ENCODE measurements at places on chromosomes 12 and 14.

- no peak for DNase-seq
These were observed 164.9 kb downstream of the CEP128 start for GRCh38 chr14:80776657-80777056.

DNA sequence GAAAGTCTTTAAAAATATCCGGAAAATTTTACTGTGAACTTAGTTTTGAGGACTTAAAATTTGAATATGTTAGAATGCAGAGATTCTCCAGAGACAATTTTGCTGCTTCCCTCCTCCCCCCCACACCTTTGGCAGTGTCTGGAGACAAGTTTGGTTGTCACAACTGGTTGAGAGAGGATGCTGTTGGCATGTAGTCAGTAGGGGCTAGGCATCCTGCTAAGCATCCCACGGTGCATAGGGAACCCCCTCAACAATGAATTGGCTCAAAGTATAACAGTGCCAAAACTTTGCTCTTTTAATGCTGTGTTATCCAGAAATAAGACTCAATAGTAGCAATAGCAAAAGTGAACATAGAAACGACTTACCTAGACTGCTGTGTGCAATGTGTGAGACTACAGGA lies 3.6 kb downstream of the SRSF5 start:
- no peak for DNase-seq

- DNase-seq: no peak
These were observed 78.8 kb downstream of the GSC start for GRCh38 chr14:94690896-94691659.

GRCh38 chr12:15834575-15834974 lies 45.4 kb upstream of the EPS8 start:
- DNase-seq: no peak

DNA sequence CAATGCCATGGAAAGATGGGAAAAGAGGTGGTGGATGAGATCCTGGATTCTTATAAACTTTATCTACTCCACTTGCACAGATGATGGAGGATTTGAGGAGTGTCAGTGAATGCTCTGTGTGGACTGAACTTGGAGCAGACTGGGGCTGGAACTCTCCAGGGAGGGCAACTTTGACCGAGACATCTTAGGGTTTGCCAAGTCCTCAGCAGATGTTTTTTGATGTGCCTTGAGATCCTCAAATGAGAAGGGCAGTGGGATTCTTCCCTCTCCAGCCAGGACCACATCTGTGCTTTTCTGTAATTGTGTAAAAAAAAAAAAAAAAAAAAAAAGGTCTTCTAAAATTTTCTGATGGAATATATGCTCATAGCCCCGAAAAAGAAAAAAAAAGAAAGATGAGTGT lies 23.0 kb upstream of the MYL2 start:
- DNase-seq: no peak

DNA sequence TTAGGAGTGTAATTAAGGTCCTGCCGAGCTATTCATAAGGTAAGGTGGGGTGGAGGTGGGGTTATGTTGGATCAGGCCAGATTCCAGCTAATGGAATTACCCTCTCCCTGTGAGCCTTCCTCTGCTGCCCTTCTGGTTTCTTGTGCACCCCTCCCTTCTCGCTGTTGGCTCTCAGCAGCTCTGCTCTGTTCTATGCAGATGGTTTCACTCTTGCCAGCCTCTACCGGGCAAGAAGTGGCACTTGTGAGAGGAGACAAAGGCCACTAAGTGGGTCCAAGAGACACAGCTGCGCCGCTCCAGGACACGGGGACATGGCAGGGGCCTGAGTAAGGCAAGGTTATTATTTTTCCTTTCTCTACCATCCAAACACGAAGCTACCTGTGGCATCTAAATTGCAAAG lies 334.4 kb downstream of the EMP1 start:
- DNase-seq: peak; percentile 36

DNA sequence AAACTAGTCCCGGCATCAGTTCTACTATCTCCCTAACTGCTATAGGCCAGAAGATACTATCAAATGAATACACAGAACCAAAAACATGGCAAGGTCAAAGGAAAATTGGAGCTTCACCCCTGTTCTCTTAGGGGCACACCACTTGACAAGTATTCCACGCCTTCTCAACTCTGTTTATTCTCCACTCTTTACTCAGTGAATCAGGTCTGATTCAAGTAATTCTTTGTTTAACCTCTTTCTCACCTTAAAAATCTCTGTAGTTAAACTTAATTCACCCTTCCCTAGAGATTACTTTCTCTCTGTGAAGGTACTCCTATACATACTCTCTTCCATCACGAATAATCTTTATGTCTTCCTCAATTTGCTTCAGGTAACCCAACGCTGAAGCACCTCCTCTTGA lies 248.9 kb downstream of the MED13L start:
- no peak for DNase-seq

DNA sequence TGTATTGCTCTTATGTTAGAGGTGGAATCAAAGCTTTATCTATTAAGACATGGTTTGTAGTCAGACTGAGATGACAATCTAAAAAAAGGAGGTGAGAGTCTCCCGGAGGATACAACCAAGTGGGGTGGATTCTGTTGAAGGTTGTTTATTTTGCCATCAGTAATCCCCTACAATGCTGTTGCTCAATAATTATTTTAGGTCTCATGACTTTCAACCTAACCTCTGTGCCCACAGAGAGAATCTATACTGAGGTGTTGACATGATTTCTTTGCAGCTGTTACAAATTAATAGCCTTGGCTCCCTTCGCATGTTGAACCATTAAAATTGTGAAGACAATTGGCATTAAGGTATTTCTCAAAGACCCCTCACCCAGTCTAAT lies 28.7 kb upstream of the FOS start:
- DNase-seq: no peak

- no peak for DNase-seq
These were observed 73.9 kb downstream of the IRF2BPL start for GRCh38 chr14:76954394-76955190.

GRCh38 chr12:77433799-77434198 lies 368.4 kb upstream of the E2F7 start:
- no peak for DNase-seq

- no peak for DNase-seq
These were observed 269.4 kb downstream of the RGS6 start for GRCh38 chr14:72201645-72202044.

GRCh38 chr12:68271346-68271745 lies 17.9 kb upstream of the IL22 start:
- no peak for DNase-seq

DNA sequence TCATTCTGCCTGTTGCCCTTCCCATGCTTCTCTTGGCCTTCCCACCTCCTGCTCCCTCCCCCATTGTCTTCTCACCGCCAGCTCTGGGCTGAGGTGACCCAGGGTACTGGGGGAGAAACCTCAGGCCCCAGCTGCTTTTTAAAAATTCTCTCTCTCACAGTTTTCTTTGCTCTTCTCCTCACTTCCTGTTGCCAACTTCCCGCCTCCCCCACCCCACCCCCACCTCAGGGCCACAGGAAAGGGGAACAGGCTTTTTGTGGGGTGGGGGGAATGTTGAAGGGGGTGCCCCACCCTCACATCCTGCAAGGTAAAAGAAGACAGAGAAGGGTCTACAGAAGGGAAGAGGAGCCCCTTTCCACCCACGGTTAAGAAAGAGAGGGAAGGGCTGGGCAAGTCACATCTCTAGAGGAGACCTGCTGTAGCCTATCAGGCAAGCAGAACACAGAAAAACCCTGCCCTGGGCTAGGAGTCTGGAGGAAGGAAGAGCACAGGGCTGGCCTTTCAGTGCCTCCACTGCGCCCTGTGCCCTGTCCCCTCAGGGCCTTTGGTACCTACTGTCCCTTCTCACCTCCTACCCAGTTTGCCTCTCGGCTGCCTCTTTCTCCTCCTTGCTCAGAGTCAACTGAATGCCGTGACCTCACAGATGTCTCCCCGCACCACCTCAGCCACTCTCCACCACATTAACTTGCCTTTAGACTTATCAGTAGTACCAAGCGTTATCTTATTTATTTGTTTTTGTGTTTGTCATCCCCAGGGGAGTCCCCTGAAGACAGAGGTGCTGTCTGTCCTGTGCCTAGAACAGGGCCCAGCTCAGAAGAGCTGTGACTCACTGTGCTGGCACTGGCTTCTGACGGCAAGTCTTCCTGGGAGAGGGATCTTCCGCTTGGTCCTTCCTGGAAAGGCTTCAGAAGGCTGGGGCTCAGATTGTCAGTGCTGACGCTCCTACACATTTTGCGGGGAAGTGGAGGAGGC lies 1.7 kb downstream of the ARHGAP9 start:
- no peak for DNase-seq

- no peak for DNase-seq
These were observed 219.6 kb downstream of the CCDC91 start for GRCh38 chr12:28409892-28410291.

DNA sequence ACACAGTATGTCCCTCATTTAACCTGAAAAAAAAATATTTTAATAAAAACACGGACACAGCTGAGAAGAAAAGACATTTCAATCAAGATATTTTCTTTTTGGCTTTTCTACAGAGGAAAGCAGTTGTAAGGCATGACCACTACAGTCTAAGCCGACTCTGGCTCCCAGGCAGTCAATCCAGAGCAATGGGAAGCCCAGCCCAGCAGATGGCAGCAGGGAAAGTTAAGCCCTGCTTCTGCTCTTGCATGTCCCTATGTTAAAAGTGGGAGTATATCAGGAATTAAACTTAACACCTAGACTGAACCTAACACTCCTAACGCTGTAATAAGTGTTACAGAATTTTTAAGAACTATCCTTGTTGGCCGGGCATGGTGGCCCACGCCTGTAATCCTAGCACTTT lies 19.5 kb upstream of the HAL start:
- DNase-seq: no peak

DNA sequence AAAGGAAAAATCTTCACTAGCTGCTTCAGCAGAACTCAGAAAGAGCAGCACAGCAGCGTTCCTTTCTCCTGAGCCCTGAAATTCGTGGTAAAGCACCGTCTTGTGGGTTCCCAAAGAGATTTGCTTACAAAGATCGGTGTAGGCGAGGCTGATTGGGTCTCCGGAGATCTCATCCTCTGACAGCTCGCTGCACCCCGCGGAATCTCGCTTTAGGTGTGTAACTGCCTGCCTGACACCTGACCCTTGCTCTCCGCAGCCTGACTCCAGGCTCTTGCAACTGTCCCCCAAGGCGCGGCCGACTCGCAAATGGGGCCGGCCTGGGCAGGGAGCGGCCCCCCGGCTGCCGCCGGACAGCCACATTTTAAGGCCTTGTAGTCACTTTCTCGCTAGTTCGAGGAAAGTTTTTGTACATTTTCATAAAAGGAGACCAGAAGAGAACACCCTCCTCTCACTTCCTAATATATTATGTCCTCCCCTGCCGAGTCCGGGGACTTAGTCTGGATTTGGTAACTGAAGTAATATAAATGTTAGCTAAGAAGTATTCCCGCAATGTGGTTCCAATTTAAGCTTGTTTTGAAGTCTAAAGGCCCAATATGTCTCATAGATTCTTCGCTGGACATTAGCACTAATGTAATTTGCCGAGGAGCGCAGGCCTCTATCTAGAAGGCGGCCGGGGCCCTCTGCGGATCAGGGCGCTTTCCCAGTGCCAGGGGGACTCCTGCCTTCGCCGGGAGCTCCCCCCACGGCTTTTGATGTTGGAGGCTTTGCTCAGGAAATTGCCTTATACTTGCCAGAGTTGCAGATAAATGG lies 177.3 kb upstream of the CDKN3 start:
- no peak for DNase-seq

DNA sequence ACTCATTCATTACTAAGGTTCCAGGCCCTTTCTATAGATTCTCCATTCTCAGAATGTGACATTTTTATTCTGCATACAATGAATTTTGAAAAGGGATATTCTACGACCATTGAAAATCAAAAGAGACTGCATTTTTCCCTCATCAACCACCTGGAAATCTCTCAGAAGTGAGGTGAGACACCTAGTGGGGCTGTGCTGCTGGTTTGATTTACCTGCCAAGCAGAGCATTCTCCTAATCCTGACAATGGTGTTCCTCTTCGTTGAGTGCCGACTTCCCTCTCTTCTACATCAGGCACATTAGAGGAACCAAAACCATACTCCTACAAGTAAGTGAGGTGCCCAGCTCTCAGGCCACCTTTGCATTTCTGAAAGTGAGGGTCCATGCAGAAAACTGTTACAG lies 14.9 kb downstream of the CKB start:
- DNase-seq: no peak

- no peak for DNase-seq
These were observed 19.7 kb upstream of the LRTM2 start for GRCh38 chr12:1800401-1801302.

- peak; percentile 33 for DNase-seq
These were observed 4.5 kb downstream of the DHH start for GRCh38 chr12:49089821-49090773.

DNA sequence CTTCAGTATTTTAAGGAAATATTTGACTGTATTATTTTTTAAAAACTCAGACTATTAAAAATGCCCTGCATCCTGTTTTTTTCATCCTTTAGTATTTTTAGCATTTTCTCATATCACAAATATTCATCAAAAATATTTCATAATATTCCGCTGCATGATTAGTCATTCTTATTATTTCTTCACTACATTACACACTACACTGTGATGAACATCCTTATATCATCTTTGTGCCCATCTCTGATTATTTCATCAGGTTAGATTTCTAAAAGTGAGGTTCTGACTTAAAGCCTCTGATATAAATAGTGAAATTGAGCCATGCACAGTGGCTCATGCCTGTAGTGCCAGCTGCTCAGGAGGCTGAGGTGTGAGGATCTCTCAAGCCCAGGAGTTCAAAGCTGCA lies 8.1 kb downstream of the COCH start:
- no peak for DNase-seq

DNA sequence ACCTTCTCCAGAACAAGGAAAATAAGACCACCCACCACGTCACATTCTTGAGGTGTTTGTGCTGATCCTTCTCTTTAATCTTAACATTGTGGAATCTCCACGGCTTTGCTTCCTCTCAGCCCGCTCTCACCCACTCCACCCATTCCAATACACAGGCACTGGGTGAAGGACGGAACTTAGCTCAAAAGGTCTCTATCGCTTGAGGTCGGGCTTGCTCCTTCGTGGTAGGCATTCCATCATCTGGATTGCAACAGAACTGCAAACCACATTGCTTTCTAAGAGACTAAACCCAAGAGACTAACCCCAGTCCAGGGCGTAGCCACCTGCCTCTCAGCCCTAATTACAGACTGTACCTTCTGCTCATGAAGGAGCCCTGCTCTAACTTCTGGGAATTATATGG lies 24.0 kb upstream of the MDM2 start:
- DNase-seq: no peak

DNA sequence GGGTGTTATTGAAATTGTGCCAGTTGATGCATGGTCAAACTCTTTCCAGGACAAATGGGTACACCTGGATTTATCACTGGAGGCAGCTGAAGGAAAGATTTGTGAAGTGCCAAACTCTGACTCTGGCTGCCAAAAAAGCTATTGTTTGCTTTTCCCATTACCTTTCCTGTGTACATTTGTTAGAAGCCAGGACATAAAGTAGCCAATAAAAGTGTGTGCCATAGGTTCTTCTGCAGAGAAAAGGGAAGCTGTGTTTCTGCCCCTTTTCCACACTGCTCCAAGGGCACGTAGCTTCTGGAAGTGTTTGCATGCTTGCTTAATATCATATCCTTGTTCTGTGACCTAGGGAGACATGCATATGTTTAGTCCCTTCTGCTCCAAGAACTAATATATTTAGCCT lies 1114.4 kb downstream of the SLC16A7 start:
- no peak for DNase-seq

- no peak for DNase-seq
These were observed 77.2 kb downstream of the FERMT2 start for GRCh38 chr14:52873694-52874093.

Measured in head of caudate nucleus (tissue), 42 donors.